ENCODE measurements at places on chromosomes 12 and 14.
A peak's percentile ranks its signal among the peaks of the same experiment; 100 is the strongest.

GRCh38 chr12:123732251-123732650, 20.1 kb downstream of the ATP6V0A2 start:
- DNase-seq, result no peak

GRCh38 chr12:92044435-92044834, 101.2 kb downstream of the BTG1 start:
- no peak for DNase-seq

GRCh38 chr12:66043035-66043434, 87.5 kb downstream of the LLPH start:
- no peak for DNase-seq

DNA sequence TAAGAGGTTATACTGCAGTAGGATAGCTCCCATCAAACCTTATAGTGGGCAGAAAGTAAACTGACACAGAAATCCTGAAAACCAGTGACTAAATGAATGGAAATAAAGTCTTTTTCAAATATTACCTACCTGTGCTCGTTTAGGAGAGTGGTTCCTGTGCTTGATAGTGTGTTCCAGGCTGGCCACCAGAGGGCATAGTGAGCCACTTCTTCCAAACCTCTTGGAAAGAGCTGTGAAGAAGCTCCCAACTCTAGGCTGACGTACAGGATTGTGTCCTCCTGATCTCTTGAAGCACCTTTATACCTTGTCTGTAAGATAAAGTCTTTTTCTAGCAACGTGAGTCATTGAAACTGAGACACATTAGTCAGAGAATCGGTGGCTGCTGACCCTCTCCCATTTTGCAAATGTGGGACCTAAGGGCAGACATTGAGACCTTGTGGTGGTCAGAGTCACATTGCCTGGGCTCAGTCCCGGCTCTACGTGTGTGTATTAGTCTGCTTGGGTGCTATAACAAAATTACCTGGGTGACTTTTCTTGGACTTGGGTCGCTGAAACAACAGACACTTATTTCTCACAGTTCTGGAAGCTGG, 17.6 kb downstream of the TDP1 start:
- peak; percentile 71 for DNase-seq

DNA sequence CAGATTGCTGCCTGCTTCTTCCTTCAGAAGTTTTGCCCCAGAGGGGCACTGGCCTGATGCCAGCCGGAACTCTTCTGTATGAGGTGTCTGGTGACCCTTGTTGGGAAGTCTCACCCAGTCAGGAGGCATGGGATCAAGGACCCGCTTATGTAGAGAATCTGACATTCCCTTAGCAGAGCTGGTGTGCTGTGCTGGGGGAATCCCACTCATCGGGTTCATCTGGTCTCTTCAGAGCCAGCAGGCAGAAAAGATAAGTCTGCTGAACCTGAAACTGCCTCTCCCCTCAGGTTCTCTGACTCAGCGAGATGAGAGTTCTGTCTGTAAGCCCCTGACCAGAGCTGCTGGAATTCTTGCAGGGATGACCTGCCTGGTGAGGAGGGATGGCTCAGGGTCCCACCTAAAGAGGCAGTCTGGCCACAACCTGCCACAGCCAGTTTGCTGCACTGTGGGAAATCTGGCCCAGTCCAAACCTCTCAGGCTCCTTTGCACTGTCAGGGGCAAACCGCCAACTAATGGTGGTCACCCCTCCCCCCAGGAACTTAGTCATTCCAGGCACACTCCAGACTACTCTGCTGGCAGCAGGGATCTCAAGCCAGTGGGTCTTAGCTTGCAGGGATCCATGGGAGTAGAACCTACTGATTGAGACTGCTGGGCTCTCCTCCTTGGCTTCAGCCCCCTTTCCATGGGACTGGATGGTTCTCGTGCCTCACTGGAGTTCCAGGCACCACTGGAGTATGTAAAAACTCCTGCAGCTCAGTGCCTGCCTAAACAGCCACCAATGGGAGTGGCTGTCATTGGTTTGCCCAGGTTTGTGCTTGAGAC, 4.1 kb downstream of the CLEC2D start:
- peak; percentile 17 for DNase-seq

DNA sequence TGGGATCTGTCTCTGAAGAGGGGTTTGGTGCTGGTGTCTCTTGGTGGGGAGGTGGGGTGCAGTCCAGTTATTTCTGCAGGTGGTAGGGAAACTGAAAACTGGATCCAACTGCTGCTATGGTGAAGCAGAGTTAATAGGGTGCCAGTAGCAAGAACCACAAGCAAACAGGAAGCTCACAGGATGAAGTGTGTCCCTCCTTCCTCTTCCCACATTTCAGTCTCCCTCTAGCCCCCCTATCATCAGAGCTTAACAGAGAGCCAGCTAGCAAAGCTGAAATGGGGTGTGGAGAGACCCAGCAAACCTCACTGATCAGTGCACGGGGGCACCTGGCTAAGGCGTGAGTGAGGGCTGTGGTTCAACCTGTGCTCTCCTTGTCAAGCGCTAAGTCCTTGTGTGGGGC, 69.1 kb upstream of the C12orf71 start:
- DNase-seq, result no peak

DNA sequence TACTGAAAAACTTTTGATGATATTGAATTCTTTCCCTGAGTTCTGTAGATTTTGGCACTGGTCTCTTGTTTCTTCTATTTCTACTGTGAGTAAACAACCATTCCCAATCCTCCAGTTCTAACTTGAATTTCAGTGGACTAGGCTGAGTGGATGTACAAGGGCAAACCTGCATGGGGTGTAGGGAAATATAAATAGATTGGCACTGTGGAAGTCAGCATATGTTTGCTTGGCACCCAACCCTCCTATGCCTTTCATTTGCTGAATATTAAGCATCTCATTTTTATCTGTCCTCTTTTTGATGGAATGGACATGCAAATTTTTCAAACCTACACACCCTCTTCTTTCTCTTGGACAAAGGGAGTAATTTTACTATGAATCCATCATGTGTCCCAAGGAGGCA, 828.3 kb downstream of the DIO2 start:
- no peak for DNase-seq

DNA sequence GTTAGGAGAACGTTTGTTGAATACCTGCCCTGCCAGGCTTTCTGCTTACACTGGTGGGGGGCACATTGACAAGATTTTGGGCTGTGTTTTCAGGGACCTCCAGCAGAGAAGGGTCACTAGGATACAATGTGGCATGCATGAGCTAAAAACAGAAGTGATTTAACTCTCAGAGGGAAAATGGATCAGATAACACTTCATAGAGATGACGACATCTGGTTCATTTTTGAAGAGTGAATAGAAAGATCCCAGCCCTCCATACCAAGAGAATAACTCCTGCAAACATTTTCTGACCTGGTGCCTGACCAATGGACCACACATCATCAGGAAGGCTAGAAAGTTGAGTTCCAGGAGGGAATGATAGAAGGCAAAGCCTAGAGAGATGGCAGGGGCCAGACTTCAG, 33.7 kb downstream of the CKB start:
- no peak for DNase-seq

All from small intestine (tissue), 16 donors.